ENCODE measurements at places on chromosomes 13 and 19.
A peak's percentile ranks its signal among the peaks of the same experiment; 100 is the strongest.

DNA sequence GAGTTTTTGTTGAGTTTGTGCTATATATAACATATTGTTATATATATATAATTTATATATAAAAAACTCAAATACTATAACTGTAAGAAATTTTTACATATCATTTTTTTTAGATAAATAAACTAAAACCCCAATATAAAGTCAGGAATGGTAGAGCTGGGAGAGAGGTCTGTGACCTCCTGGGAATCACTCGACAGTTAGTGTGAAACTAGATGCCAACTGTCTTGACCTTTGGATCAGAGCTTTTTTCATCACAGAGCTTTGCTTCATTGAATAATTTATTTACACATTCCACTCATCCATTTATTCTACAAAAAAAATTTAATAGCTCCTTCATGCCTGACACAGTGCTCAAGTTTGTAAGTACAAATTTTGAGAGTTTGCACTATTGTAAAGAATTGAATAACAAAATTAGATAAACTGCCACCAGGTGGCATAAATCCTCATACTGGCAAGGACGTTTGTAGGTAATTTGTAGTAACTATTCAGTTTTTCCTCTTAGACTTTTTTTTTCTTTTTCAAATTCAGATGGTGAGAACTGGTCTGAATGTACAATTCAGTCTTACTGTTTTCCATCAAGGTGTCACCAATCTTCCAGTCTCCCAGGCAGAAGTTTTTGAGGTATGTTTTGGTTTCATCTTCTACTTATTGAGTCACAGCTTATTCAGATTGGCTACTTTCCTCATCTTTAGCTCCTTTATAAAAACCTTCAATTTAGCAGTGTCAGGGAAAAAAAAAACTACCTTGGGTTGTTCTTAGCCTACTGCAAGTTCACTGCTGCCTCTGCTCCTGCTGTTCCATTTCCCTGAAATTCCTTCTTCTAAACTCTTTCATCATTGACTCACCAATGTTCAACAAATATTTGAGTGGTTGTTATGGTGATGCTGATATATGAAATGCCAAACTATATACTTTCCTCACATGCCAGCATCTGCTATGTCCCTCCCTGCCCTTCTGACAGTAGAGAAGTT lies 28.7 kb downstream of the LACC1 start:
- DNase-seq, result no peak

DNA sequence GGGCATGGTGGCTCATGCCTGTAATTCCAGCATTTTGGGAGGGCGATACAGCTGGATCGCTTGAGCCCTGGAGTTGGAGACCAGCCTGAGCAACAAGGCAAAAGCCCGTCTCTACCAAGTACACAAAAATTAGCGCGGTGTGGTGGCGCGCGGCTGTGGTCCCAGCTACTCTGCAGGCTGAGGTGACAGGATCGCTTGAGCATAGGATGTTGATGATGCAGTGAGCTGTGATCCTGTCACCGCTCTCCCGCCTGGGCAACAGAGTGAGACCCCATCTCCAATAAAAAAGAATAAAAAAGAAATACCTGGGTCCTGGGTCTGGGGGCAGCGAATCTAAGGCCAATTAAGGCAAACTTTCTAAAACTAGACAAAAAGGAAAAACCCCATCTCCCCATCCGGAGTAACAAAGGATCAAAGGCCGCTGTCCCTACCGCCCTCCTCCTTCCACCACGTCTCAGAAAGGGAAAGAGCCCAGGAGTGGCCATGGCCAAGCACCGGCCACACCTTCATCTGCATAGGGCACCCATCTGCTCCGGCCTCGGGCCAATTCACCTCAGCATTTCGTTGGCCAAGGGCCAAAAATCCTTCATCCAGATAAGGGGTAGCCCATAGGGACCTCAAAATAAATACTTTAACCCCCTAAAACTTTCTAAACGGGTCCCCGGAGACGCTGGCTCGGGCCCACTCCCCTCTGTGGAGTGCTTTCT lies 851 bp downstream of the ZNF320 start:
- peak; percentile 18 for DNase-seq

DNA sequence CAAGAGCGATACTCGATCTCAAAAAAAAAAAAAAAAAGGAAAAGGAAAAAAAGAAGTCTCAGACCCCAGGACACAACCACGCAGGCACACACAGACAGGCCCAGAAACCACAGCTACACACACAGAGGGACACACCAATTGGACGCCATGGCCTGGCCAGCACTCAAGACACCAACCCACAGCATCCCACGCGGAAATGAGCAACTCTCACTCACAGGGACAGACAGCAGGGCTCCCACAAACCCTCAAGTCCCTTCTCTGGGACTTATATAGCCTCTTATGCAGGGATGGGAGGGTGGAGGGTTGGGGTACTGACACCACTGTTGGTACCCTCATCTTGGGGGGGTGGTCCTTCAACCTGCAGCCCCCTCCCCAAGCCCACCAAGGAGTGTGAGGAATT lies 5.9 kb downstream of the NOTCH3 start:
- DNase-seq, result no peak

GRCh38 chr19:35796645-35797542 lies 15.8 kb downstream of the PRODH2 start:
- DNase-seq, result no peak

- DNase-seq, result no peak
These were observed 3.5 kb downstream of the EGLN2 start for GRCh38 chr19:40802300-40803169.

DNA sequence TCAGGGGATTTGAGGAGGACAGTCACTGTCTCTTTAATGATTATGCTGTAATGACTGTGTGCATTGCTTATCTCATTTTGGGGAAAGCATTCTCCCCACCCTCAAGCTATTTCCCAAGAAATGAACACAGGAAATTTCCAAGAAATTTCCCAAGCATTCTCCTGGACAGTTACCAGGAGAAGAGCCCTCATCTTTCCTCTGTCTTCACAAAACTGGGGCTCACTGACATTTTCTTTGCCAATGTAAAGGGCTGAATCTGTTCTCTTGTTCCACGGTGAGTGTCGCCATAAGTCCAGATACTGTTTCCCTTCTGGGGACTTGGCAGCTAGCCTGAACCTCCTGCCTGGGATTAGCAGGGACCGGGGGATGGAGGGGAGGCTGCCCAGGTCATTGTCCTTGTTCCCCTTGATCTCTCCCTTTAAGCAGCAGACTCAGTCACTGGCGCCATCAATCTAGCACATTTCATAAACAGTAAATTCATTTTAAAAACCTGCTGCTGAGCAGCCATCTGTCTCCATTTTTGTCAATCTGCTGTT lies 172.8 kb downstream of the DNAJC15 start:
- no peak for DNase-seq

GRCh38 chr13:46321494-46322225 lies 65.4 kb downstream of the RUBCNL start:
- DNase-seq, result no peak

DNA sequence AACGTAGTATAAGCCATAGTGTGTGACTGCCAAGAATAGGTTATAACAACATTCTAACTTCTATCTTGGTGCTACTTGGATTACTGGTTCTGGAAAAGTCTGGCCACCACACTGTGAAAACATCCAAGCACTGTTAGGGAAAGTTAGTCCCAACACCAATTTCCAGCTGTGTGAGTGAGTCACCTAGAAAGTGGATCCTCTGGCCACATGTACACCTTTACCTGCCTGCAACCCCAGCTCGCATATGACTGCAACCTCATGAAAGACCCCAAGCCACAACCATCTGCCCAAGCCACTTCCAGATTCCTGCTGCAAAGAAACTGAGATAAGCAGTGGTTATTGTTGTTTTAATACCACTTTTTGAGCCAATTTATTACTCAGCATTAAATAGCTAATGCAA lies 404.5 kb downstream of the KCTD12 start:
- no peak for DNase-seq

DNA sequence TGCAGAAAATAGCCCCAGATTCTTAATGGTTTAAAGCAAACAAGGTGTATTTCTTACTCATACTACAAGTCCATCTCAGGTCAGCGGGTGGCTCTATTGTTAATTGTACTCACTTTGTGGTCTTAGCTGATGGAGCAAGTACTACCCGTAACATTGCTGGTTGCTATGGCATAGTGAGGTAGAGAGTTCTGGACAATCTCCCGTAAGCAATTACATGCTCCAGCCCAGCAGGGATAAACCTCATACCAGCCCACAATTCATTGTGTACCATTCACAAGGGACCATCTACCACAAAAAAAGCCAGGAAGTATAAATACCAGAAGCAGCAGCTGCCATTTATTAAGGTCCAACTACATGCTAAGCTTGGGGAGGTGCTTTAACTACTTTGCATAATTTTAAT lies 167.1 kb downstream of the PCDH9 start:
- DNase-seq, result no peak

DNA sequence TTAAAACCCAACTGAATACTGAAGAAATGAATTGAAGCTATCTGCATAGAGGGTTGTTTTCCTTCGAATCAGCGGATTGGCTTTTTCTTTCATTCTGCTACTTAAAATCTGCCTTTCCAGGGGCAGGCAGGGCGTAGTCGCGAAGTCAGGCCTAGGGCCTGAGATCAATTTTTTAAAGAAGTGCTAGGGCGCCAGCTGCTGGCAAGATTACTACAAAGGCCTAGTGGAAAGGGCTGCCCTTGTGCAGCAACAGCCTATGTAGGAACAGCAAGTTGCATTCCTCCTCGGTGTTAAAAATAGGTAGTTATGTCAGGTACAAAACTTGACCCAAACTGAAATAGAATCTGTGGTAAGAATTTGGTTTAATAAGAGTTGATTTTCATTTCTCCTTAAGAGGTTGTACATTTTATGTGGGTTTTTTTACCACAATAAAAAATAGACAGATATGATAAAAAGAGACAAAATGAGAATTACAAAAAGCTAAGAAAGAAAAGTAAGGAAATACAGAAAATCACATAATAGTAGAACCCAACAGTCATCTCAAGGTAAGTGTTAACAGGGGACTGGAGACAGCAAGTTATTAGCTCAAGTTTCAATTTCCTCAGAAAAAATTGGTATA lies 9.5 kb upstream of the URAD start:
- DNase-seq, result no peak

GRCh38 chr19:640606-641189 lies 1.0 kb downstream of the FGF22 start:
- DNase-seq, result no peak

Measured in NCI-H2029 (cell line).